Stimulated activated CD8-positive, alpha-beta memory T cell treated with anti-CD3 and anti-CD28 coated beads, Interleukin-15, amount 100 ng/mL, for 1 hour (primary cell): ENCODE measurements at places on chromosomes 16 and 17.

DNA sequence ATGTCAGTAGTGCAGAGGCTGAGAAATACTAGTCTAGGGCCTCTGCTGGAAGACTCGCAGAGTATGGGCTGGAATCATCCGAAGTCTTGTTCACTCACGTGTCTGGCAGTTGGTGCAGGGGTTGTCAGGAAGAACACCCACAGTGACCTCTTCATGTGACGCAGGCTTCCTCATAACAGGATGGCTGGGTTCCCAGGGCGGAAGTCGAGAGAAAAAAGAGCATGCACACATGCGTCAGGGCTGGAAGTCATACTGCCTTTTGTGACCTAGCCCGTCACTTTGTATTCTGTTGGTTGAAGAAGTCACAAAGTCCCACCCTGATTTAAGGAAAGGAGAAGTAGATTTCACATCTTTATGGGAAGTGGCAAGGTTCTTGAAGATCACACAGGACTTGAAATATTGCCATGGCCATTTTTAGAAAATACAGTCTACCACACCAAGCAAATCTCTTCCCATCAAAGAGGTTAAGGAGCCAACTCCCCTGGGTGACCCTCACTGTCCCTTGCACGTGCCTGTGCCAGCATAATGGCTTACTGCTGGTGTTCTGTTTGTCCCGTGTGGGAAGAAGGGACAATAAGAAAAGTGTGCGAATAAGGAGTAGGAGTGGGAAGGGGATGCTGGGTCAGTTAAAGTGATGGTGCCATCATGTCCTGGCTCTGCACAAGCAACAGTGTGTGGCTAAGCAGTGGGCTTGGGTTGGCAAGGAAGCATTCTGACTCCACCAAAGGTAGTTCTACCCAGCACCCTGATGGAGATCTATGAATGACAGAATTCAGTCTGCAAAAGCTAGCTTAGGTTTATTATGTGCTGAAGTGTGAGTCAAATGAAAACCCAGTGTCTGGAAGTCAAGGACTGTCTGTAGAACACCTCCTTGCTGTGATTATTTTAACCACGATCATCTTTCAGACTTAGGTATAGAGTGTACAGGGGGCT, 28.1 kb downstream of the HEATR3 start:
- no peak for DNase-seq

GRCh38 chr16:25729188-25729915, 37.6 kb downstream of the HS3ST4 start:
- no peak for DNase-seq

DNA sequence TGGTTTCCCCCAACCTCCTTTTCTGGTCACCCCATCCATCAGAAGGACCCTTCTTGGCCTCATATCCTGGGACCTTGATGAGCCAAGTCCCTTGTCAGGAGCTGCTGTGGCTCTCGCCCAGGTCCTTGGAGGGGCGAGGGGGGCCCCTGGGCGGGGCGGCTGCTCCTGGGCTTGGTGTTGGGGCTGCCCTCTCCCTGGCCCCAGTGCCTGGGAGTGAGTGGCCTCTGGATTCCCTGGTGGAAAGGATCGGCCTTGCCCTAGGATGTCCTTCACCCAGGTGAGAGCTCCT, 6.2 kb upstream of the NOTUM start:
- no peak for DNase-seq

DNA sequence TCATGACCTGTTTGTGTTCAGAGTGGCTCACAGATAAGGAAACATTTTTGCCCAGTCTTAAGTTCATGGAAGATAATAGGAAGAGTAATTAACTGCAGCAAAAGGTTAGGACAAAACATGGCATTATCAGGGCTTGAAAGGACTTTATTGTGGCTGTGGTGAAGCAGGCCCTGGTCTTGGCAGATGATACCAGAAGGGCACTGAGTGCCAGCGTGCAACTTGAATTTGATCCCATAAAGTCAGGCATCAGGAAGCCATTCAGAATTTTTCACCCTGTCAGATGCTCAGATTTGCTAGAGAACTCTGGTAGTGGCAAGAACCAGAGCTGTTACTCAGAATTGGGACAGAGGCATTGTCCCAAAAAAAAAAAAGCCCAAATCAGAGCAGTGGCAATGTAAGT, 11.2 kb upstream of the COG7 start:
- DNase-seq: no peak

GRCh38 chr16:26651464-26651863, 415.3 kb upstream of the C16orf82 start:
- no peak for DNase-seq

GRCh38 chr16:66054095-66054494, 312.4 kb upstream of the CDH5 start:
- DNase-seq: no peak

DNA sequence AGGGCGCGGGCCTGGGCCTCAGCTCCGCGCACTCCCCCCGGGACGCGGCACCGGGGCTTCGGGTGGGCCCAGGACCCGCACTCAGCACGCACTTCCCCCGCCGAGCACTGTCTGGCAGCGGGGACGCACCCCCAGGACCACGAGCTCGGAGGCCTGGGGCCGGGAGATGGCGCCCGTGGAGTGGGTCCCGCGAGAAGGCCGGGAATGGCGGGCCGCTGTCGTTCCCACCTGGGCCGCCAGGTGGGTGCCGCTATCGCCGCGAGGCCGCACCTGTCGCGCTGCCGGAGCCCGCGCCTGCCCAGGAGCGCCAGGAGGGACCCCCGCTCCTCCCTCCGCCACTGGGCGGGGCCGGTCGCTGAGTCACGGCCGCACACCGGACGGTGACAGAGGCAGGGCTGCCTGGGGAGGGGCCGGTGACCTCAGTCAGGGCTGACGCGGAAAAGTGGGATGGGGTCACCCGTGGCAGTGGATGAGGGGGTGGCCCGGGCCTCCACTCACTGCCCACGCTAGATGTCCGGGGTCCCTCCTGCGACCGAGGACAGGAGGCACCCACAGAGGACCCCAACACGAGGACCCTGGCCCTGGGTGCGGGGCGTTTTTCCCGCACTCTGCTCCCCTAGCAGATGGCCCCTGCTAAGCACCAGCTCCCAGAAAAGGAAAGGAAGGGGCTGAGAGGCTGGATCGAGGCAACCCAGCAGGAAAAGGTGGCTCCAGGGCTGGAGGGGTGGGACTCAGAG, 6.9 kb upstream of the ACTG1 start:
- peak; percentile 35 for DNase-seq

DNA sequence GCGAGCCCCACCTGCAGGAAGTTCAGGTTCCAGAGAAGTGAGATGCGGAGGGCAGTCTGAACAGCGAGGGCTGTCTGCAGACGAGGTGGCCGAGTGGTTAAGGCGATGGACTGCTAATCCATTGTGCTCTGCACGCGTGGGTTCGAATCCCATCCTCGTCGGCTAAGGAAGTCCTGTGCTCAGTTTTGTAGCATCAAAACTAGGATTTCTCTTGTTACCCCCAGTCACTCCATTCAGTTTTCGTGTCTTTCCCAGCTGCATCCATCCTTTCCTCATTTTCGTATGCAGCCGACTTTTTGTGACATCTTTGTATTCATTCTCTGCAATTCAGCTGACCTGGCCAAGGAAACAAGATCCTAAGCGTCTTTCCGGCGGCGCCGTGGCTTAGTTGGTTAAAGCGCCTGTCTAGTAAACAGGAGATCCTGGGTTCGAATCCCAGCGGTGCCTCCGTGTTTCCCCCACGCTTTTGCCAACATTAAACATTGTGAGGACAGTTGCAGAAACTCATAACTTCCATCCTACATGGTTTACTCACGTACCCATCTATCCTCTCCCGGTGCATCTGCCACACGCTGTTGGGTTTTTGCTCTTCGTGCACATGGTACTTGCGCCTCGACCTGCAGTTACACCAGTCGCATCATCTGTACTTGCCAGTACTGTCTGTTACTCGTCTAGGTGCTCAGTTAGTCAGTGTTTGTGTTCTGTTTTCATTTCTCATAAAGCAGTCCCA, 3.0 kb downstream of the BORCS6 start:
- peak; percentile 83 for DNase-seq

DNA sequence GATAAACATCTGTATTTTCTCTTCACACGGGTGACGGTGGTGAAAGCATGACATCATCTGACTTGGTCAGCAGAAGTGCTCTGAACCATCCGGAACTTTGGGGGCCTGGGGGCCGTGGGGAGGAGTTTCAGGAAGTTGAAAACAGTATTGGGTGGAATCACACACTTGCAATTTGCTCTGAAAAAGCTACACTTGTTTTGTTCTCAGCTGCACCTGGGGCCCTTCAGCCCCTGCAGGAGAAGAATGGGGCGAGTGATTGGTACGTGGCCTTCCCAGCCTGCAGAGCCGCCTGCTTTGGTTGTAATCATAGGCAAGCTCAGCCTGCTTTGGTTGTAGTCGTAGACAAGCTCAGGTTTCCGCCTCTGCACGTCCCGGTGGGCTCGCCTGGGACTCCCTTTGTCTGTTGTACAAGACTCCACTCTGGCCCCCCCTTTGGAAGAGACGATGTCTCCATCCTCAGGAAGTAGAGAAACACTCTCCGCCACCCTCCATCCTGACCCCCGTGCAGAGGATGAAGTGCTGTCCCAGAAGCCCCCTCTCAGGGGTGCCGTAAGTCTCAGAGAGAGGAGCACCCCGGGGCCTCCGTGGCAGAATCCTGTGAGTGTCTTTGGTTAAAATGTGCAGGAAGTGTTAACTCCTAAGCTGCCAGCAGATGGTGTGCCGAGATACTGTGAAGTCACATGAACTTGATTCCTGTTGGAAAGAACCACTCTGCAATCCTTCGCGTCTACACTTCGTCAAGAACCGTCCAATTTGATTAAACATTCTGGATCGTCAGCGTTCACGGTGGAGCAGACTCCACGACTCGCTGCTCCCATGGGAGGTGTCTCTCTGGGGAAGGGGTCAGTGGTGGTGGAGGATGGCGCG, 5.4 kb downstream of the BANP start:
- peak; percentile 38 for DNase-seq

DNA sequence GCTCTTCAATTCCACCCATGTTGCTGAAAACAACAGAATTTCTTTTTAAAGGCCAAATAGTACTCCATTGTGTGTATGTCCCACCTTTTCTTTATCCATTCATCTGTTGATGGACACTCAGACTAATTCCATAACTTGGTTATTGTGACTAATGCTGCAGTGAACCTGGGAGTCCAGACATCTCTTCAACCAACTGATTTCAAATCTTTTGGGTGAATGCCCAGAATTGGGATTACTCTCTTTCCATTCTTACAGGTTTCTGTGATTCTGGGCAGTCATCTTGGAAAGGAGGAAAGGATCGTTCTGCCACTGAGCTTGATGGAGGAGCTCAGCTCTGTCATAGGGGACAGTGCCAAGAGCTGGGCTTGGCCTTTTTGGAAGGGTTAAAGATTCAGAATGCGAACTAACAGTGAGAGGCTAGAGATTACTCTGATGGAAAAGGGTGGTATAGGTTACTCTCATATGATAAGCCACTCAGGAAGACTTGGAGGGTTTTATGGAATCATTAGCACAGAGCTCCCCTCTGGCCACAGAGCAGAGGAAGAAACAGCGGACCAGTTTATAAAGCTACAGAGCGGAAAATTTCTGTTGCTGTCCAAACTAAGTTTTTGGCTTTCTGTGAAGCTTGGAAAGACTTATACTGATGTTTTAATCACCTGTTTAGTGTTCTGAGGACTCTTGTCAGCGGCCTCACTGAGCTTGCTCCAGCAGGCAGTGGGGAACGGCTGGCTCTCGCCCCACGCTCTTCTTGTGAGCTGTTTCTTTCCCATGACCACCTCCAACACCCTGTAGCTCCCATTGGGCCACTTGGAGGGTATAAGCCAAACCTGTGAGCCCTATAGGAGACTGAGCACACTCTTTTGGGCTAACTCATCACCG, 48.3 kb downstream of the HIC1 start:
- no peak for DNase-seq

- DNase-seq: no peak
These were observed 13.2 kb downstream of the CD300LG start for GRCh38 chr17:43860077-43860725.

GRCh38 chr17:65783845-65784334, 222.4 kb upstream of the AXIN2 start:
- DNase-seq: no peak

DNA sequence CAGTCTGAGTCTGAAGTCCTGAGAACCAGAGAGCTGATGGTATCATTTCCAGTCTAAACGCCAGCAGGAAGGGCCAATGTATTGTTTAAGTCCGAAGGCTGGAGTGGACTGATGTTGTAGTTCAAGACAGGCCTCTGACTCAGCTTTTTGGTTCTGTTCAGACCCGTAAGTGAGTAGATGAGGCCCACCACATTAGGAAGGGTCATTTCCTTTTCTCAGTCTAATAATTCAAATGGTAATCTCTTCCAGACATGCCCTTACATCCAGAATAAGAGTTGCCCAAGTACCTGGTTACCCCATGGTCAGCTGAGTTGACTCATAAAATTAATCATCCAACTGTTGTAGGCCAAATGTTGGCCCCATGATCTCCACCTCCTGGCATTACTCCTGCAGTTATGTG, 442.6 kb upstream of the HSBP1 start:
- no peak for DNase-seq

- no peak for DNase-seq
These were observed 3.1 kb upstream of the WSCD1 start for GRCh38 chr17:6067060-6067459.

GRCh38 chr17:63740464-63741142, 996 bp downstream of the STRADA start:
- no peak for DNase-seq

- no peak for DNase-seq
These were observed 5.6 kb downstream of the PLEKHG4 start for GRCh38 chr16:67284699-67285646.

- DNase-seq: no peak
These were observed 53.7 kb downstream of the AMFR start for GRCh38 chr16:56371660-56371937.

GRCh38 chr17:61595418-61596186, 4.6 kb upstream of the NACA2 start:
- no peak for DNase-seq

GRCh38 chr17:13477180-13477611, 124.5 kb downstream of the HS3ST3A1 start:
- DNase-seq: no peak

GRCh38 chr17:39950871-39951348, 11.9 kb upstream of the GSDMA start:
- DNase-seq: no peak

GRCh38 chr17:18033442-18034099, 5.4 kb downstream of the ATPAF2 start:
- no peak for DNase-seq

- no peak for DNase-seq
These were observed 14.8 kb downstream of the VASN start for GRCh38 chr16:4386451-4386805.

- no peak for DNase-seq
These were observed 211.5 kb downstream of the SOX9 start for GRCh38 chr17:72332367-72332766.

GRCh38 chr16:68339214-68339613, 28.4 kb downstream of the PRMT7 start:
- no peak for DNase-seq

GRCh38 chr17:33109336-33110072, 117.9 kb downstream of the SPACA3 start:
- no peak for DNase-seq
